Activated gamma-delta T cell treated with anti-CD3 and anti-CD28 coated beads, Interleukin-2, amount 50 U/mL, for 16 hours (primary cell): ENCODE measurements at places on chromosomes 1 and 21.

GRCh38 chr1:61082311-61083012 lies at the start of gene NFIA:
Gene NFIA (plus strand): TSS chr1:61082561.
- no peak for DNase-seq

GRCh38 chr1:119467857-119468668 lies 38.9 kb upstream of the HSD3B1 start:
- DNase-seq: no peak

DNA sequence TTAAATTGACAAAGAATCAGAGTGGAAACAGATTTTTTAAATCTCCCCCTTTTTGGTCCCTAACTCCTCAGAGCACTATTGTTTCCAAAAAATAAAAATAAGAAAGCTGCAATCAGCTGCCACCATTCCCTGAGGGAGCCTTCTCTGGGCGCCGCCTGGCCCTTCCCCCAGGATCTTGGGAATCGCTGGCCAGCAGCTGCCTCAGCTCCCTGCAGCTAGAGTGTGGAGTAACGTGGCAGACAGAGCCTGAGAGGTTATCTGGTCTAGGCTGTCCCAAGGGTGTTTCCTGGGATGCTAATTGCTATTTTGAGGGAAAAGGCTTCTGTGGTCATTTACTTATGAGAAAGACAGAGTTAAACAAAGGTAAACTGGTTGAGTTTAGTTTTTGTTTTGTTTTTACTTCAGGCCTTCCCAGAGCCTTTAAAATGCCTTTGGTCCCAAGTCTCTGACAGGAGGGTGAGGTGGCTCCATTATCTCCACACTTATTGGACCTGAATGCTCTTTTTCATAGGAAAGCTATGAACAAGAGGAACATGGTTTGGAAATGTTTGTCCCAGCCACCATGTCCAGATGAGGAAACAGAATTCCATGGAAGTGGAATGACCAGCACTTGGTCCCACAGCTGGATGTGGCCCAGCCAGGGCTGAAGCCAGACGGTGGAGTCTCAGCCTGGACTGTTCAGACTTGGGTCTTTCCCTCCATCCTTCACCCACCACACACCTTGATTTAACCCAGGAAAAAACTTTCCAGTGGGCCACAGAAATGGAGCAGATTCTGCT lies 14.1 kb upstream of the KIAA1614 start:
- no peak for DNase-seq

DNA sequence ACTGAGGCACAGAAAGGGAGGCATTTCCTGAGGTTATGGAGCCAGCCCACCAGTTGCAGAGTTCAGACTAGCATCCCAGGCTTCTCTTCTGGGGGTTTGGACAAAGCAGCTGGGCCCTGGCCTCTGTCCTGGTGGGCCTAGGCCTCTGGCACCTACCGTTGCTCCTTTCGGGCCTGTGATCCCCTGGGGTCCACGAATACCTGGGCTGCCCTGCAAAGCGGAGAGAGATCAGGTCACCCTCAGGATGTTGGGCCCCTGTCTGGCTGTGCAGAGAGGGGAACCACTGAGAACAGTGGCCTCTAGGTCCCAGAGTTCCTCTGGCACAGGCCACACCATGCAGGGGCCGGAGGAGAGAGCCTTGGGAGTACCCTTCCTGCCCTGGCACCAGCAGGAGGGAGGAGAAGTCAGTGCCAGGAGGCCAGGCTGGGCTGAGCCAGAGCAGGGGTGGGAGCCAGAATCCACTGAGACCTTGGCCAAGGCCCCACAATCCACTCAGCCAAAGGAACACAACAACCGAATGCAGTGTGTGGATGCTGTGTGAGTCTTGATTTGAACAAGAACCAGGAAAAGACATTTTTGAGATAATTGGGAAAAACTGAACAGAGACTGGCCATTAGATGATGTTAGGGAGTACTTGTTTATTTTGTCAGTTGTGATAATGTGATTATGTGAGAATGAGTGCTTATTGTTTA lies 8.9 kb downstream of the COL9A2 start:
- DNase-seq: no peak

DNA sequence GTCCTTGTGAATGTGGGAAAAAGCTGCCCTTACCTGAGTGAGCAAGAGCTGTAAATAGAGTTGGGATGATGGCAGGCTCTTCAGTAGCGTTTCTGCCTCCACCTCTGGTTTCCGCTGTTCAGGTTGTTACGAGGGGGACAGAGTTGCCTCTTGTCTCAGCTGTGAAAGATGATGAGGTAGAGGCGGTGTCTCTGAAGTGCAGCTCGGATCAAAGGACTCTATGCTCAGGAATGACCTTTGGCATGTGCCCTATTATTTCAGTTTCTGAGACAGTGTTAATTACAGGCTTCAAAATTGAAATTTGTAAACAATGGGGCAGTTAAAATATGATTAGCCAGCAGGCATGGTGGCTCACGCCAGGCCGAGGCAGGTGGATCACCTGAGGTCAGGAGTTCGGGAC lies 70.3 kb downstream of the VPS26C start:
- no peak for DNase-seq

DNA sequence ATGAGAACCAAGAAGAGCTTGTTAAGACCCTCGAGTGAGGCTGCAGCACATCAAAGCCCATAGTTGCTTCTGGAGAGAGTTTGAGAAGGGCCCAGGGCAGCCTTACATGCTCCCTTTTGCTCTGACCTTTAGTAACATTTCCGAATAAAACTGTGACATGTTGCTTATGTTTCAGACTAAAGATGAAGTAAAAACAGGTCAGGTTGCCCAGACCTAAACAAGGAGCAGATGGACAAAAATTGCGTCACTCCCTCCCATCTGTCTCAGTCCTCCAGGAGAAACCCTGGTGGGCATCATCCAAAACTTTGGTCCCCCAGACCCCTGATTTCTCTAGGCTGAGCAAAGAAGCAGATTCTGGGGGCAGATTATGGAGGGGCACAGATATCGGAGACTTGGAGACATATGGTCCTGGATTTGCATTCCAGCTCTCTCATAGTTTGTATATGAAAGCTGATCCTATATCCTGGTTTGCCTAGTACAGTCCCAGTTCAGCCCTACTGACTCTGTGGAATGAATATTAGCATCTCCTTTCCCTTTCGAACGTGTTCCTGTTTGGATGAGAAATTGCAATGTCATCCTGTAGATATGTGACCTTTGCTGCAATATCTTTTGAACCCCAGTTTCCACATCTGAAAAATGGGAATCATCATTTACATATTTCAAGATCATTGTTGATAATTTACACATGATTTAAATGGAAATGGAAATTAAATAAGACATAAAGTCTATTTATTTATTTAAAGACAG lies 304.9 kb upstream of the USP24 start:
- DNase-seq: no peak

DNA sequence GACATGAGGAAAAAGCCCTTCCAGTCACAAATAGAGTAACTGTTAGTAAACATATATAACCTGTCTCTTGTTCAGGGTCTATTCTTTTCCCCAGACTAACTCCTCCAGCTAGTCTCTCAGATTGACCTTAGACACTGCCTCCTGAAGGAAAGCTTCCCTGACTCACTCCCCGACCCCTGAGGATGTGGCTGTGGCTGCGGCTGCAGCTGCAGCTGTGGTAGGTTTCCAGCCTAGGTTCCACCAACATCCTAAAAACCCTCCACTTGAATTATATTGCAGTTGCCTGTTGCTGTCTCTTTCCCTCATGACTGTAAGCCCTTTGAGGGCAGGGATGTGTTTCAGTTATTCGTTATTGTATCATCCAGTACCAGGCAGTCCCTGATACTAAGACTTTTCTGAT lies 132.9 kb upstream of the C1orf21 start:
- no peak for DNase-seq

GRCh38 chr21:44713846-44714245 lies 2.5 kb upstream of the TSPEAR start:
- no peak for DNase-seq

- DNase-seq: no peak
Observed at GRCh38 chr1:33381977-33382376, 48.9 kb downstream of the PHC2 start.

DNA sequence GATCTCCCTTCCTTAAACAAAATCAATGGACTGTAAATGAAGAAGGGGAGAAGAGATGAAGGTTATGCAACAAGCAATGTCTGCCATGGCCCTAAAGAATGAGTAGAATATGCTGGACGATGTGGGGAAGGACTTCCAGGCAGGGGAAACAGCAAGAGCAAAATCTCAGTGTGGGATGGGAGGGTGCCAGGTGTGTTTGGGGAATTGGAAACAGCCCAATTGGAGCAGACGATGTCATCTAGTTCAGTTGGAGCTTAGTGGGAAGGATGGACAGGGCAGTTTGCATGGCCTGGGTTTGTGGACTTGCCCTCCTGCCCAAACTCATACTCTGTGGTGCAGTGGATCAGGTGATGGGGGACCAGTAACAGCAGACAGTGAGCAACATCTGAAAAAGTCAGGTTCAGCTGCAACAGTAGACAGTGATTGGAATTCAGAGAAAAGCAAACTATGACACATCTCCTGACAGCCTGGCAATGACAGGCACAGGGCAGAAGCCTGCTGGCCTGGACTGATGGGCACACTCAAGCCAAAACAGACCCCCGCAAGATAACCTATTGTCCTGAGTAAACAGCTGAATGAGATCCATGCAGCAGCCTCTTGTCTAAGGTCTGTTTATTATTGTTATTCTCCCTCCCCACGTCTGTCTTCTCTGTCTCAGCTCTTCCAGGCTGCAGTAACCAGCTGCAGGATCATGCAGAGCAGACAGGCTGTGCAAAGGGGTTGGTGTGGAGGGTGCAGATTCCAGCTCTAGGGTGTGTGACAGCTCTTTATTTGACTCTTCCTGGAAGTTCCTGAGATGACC lies 50.5 kb upstream of the PRELP start:
- no peak for DNase-seq

DNA sequence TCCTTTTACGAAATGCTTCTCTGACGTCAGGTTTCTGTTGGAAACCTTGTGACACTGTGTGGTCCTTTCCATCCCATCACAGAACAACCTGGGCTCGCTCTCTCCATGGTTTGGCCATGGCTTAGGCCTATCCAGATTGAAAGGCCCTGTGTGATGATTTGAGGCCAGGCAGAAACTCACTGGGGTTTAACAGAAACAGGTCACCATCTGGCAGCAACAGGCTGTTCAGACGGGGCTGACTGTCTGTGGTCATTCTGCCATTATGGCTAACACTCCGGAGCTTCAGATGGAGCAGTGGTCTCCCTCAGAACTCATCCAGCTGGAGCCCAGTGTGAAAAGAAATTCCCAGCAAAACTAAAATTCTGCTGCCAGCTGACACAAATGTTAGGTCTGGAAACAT lies 9.3 kb downstream of the PLEKHM2 start:
- DNase-seq: no peak

DNA sequence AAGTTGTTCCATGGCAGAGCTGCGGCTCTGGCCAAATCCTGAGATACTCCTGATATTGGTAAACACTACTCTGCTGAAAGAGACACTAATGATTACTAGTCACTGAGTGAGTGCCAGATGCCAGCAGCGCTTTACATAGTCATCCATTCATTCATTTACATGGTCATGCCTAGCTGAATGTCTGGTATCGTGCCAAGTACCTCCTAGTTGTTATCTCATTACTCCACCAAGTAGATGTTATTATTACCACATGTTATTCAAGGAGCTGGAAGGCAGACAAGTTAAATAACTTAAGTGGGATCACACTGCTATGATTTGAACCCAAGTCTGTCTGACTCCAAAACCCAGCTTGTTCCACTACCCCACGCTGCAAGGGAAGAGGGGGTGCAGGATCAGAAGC lies 4.7 kb downstream of the OLFML2B start:
- DNase-seq: no peak

GRCh38 chr1:24484199-24484598 lies 18.4 kb upstream of the RCAN3 start:
- no peak for DNase-seq

DNA sequence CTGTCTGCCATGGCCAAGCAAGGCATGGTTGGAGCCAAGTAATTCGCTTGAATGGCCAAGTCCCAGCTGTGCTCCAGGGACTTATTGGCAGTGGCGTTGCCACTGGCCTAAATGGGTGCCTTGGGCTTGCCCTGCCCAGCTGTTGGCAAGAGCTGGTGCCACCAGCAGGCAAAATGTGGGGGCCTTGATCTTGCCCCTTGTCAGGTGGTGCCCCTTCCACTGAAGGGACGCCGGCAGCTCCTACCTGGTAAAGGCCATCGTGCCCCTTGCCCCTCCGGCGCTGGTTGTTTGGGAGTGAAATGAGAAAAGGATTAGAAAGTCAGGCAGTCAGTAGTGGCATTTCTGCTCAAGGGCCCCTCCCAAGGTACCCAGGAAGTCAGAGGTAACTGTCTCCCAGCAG lies 85.5 kb downstream of the CD247 start:
- DNase-seq: no peak

DNA sequence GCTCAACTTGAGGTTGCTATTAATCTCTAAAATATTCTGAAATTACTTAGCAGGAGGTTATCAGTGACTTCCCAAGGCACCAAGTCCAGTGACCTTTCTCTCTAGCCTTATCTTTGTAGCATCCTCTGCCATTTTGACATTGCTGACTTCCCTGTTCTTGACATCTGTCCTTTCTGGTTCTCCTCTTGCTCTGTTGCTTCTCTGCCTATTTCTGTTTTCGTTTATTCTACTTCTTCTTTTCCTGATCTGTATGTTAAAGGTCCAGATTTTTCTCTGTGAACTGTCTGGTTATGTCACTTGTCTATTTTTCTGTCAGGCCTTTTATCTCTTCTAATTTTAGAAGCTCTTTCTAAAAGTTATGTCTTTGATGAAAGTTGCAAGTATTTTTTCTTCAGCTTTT lies 178.8 kb downstream of the VPS13D start:
- DNase-seq: no peak

- no peak for DNase-seq
Observed at GRCh38 chr1:152928671-152929070, 18.3 kb upstream of the SPRR5 start.

DNA sequence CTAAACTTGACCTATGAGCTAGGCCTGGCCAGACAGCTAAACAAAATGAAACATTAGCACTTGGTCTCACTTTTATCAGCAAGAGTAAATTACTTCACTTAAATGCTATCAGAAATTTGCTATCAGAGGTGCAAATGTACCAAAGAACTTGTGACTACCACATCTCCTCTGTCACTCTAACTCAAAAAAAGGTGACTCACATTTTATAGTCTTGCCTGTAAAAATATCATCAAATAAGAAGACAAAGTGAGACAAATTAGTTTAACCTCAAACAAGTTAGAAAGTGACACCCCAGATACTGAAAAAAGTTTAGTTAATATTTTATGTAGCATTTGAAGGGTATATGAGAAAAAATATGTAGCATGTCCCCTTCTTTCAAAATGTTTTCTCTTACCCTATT lies 76.9 kb downstream of the EPS15 start:
- no peak for DNase-seq

DNA sequence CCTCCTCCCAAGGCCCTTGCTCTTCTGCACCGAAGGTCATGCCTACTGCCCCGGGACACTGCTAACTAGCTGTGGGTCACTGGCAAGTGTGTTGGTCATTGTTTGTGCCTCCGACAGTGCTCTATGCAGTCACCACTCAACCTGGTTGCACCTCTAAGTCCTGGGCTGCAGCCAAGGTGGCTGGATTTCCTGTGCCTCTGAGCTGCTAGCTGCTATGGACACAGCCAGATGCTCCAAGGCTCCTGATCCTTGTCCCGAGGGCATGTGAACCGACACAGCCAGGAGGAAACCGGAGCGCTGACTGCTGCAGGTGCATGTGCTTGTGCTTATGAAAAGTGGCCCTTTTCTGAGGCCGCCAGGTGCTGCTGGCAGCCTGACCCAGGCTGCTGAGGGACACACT lies 14.7 kb upstream of the SPOCD1 start:
- no peak for DNase-seq
